ENCODE measurements at places on chromosomes 4 and X.

DNA sequence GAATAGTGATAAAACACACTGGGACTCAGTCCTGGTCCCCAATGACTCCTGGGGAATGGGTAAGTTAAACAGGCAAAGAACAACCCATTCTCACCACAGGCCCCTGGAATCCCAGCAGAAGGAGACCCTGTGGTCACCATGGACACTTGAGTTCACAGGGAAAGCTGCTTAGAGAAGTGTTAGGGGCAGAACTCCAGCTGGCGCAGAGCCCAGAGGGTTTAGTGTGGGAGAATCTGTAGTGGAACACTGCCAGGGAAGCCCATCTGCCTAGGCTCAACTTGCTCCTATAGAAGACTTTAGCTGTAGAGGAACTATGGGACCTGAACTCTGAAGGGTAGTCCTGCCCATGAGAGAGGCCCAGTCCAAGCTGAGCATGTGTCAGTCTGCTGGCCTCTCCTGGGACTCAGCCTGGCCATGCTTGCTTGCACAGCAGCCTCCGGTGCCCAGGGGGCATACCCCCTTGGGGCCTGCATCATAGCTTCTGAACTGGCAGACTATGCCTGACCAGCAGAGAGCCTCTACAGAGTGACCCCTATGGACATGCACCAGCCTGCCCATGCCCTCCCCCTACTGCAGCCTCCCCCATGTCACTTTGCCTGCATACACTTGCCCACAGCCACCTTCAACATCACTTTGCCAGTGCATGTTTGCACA is 343.5 kb downstream of the IDS start:
- no peak for DNase-seq

DNA sequence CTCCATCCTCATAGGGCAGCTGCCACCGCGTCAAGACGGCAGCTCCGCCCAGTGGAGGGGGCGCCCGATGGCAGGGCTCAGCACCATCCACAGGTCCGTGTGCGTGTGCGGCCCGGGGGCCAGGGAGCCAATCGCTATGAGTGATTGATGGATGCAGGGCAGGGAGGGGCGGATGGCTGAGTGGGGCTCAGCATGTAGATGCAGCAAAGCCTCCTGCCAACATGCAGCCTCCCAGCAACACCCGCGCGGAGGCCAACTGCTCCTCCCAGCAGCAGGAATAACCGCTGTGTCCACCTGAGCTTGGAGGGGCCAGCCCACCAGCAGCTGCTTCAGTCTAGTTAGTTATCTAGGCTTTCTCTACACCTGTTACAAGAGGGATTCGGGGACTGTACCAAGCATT is 77.4 kb downstream of the MTMR1 start:
- no peak for DNase-seq

DNA sequence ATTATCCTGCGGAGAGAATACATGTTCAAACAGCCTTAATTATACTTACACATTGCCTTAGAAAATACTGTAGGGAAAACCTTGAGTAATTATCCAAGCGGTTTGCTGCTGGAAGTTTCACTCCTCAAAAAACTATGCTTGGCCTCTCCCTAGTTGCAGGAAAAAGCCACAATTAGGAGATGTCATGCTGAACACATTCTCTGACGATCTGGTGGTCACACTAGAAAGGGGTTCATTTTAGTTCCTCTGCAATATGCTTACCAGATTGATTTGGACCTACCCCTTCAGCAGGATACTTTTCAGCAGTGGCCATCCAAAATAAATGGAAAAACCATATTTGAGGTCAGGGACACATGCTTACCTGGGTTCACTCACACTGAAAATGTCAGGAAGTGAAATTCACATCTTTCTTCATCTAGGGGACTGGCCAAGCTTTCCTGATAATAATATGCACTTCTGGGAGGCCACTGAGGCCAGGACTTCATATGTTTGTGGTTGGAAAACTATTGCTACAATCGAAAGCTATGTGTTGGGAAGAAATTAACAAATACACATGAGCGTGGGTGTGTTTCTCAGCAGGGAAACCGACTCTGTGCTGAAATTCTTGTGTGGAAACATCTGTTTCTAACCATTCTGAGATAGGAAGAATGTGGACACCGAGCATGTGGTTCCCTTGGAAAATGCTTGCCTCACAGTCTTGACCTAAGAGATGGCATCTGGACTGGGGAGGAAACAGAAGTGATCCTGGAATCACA is 68.8 kb downstream of the ATXN3L start:
- no peak for DNase-seq

- DNase-seq, result no peak
These were observed 47.4 kb downstream of the NRK start for GRCh38 chrX:105869701-105870100.

- no peak for DNase-seq
These were observed 523 bp upstream of the BTK start for GRCh38 chrX:101386542-101386885.

- no peak for DNase-seq
These were observed 28.0 kb downstream of the CCNG2 start for GRCh38 chr4:77184974-77185373.

- no peak for DNase-seq
These were observed 26.3 kb upstream of the TNIP3 start for GRCh38 chr4:121190389-121190788.

Data from stimulated activated CD4-positive, alpha-beta T cell treated with anti-CD3 and anti-CD28 coated beads, Interleukin-15, amount 100 ng/mL, for 1 hour (primary cell).